Endothelial cell (in vitro differentiated cells): ENCODE measurements at places on chromosomes 2 and 18.

DNA sequence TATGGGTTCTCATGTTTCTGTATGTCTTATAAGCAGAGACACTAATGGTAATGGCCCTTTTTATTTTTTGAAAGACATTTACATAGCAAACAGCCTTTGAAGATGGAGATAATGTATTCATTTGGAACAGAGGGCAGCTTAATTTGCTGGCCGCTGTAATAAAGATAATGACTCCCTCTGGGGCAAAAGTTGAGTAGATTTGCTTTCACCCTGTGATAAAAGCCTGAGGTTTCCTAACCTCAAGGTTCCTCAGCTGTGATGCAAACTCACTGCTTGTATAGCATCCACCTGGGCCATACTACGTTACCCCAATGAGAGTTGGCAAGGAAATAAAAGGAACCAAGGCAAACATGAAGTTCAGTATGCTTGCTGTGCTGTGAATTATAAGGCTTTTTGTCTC is 54.8 kb downstream of the TEX51 start:
- DNase-seq = no peak

DNA sequence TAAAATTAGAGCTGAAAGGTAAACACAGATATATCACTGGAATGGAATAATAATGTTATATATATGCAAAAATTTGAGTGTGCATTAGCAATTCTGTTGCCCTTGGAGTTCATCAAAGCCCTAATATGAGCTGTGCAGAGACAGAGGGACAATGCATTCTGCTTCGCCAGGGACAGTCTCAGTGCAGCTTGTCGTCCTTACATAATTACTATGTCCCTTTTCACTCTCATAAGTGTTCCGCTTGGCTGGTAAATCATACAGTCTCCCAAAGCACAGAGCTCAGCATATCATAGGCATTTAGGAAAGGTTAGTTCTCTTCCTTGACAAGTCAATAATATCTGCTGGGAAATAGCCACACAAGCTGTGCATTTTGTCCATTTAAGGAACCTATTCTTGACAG is 30.7 kb downstream of the MAPK4 start:
- DNase-seq = no peak

DNA sequence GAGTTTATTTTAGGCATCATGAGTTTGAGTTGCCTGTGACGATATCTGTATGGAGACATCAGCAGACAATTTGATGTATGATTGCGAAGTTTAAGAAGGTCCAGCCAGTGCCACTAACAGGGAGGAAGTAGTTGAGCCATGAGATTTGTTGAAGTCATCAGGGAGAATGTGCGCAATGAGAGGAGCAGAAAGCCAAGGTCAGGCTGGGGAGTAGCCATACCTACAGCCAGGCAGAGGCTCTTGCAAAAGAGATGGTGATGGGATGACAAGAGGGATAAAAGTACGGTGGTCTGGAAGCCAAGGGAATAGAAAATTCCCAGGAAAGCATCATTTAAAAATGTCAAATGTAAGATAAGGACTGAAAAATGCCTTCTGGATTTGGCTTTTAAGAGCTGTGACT is 51.2 kb downstream of the LIMS1 start:
- no peak for DNase-seq

DNA sequence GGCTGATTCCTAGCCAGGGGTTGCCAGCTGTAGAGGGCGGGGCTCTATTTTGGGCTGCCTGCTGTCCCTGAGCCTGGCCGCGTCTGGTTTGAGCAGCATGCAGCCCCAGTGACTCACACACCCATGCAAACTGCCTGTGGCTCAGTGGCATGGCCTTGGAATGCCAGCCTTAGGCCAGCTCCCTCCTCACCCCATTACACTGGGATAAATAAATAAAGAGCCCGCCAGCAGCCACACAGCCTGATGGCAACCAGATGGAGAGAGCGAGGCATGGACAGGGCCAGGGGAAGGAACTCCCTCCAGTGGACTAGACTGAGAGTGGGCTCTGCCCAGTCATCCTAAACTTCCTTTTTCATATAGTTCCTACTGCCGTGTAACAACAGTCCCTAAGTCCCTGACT is 18.3 kb downstream of the NHEJ1 start:
- DNase-seq = no peak

DNA sequence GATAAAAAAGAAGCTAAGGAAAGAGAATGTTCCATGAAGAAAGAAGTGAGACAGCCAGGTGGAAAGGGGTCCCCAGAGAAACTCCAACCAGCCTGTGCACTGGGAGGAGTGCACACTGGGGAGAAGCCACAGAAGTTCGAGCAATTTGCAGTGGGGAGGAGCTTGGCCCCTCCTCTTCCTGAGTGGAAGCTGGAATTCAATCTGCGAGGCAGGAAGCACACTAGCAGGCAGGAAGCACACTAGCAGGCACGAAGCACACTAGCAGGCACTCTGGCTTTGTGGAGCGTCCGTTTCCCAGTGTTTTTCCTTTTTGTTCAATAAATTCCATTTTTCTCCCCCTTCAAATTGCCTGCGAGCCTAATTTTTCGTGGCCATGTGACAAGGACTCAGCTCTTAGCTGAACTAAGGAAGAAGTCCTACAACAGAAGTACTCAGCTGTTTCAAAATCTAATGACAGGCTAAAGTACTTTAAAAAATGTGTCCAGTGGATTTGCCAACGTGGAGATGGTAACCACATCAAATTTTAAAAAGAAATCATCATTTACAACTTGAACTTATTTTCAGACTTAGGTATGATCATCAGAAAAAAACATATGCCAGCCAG is 21.4 kb upstream of the SPIRE1 start:
- DNase-seq = peak; percentile 63

GRCh38 chr2:234913208-234913626 is 38.6 kb upstream of the SH3BP4 start:
- no peak for DNase-seq

- DNase-seq = no peak
Measured at GRCh38 chr2:58871469-58872142, 630.5 kb upstream of the FANCL start.

DNA sequence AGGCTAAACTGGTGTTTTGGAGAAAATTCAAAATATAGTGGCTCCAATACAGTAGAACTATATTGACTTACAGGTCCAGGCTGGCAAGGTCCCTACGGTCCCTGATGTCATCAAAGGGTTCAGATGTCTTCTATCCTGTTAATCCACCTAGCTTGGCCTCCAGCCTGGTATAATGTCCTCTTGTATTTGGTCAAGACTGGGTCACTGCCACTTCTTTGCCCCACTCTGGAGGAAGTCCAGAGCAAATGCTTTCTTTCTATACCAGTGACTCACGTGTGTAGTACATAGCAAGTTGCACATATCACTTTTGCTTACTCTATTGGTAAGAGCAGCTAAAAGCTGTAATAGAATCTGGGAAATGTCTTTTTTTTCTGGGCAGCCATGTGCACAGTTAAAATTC is 80.8 kb downstream of the LCLAT1 start:
- no peak for DNase-seq

- DNase-seq = no peak
Measured at GRCh38 chr18:8357320-8357719, 251.9 kb upstream of the RAB12 start.

DNA sequence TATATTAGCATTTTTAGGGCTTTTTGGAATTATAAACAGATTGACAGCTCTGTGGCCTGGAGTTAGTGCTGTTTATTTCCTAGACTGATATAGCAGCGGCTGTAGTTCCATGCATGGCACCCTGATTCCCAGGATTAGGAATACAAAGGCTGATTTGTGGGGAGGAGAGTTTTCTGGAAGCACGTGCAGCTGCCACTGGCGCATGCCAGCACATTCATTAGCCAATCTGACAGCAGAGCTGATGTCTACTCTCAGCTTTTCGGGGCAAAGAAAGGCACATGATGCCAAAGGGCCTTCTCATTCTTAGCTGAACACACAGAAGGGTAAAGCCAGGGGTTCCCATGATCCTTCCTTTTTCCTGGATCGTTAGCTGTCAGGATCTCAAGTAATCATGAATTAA is 45.7 kb upstream of the RAPH1 start:
- no peak for DNase-seq

DNA sequence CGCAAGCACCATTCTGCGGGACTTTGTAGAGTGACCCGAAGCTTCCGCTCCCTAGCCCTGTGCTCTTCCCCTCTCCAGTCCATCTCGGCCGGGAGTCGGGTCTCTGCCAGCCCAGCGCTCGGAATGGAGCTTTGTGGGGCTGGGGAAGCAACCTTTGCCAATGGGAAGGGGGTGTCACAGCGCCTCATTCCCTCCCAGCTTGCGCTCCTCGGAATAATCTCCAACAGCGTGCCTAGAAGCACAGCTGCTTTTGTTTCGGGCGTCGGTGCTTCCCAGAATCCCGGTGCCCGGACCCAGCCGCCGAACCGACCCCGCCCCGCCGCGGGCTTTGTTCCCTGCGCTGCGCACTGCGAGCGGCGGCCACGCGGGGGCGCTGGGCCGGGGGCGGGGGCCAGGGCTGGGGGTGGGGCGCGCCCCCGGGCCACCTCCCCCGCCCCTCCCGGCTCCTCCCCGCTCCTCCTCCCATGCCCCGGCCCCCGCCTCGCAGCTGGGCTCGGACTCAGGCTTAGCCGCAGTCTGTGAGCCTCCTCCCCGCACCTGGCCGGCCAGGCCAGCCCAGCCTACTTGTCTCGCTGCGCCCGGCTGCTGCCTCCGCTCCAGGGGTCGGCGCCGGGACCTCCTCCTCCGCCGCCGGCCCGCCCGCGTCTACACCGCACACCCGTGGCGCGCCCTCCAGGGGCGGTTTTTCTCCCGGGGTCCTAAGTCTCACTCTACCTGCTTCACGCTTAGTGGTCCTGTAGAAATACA is 77.7 kb upstream of the SMAD2 start:
- peak; percentile 82 for DNase-seq
